D341Med (cell line): ENCODE measurements at places on chromosomes 5 and 9.

DNA sequence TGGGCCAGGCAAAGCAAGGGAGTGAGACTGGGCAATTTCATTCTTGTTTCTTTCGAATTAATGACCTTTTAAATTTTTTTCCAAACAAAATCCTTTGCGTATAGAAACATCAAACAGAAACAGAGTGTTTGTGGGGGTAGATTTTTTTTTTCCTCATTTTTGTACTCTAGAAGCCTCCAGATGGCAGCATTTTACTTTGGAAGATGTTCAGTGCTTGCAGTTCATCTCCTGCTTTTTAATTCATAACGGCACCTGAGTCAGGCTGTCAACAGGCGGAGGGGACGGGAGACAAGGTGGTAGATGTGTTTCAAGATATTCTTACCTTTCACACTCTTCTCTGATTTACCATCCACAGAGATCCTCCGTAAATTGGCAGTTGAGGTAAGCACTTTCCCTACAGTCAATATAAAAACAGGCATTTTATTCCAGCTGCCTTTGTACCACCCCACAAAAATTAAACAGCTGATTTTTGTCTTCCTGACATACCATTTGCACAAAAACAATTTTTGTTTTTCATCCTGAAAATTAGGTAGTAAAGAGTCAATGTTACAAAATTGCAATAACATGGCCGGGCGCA, 99.5 kb upstream of the FBXL17 start:
- peak; percentile 45 for DNase-seq

GRCh38 chr5:32453916-32454315, 9.4 kb upstream of the ZFR start:
- no peak for DNase-seq

DNA sequence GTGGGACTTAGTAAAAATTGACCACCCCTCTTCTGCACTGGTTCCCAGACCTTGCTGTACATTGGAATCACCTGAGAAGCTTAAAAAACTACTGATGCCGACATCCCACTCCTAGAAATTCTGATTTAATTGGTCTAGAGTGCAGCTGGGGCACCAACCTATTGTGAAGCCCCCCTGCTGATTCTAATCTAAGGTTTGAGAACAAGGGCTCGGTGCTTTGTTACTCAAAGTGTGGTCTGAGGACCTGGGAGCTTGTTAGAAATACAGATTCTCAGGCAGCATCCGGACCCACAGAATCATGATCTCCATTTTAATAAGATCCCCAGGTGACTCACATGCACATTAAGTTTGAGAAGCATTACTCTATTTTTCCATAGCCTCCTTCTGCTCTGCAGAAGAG, 57.8 kb upstream of the LPAR1 start:
- no peak for DNase-seq

- DNase-seq, result no peak
Measured at GRCh38 chr5:110517396-110517795, 209.1 kb downstream of the TMEM232 start.

- DNase-seq, result no peak
Measured at GRCh38 chr5:139017624-139018023, 142.5 kb upstream of the LRRTM2 start.
